ENCODE measurements at places on chromosomes 1 and 21.

DNA sequence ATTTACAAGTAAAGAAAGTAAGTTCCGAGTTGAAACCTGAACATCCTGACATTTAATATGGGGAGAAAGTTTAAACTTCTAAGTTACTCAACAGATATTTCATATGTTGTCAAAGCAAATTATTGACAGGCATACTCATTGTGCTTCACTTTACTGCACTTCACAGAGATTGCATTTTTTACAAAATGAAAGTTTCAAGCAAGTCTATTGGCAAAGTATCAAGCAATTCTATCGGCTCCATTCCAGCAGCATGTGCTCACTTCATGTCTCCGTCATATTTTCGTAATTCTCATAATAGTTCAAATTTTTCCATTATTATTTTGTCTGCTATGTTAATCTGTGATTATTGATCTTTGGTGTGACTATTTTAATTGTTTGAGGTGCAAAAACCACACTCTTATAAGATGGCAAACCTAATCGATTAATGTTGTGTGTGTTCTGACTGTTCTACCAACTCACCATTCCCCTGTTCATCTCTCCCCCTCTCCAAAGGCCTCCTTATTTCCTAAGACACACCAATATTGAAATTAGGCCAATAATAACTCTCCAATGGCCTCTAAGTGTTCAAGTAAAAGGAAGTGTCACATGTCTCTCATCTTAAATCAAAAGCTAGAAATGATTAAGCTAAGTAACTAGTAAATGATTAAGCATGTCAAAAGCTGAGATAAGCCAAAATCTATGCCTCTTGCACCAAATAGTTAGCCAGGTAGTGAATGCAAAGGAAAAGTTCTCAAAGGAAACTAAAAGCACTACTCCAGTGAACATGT, 68.2 kb upstream of the BCL9 start:
- DNase-seq: no peak

DNA sequence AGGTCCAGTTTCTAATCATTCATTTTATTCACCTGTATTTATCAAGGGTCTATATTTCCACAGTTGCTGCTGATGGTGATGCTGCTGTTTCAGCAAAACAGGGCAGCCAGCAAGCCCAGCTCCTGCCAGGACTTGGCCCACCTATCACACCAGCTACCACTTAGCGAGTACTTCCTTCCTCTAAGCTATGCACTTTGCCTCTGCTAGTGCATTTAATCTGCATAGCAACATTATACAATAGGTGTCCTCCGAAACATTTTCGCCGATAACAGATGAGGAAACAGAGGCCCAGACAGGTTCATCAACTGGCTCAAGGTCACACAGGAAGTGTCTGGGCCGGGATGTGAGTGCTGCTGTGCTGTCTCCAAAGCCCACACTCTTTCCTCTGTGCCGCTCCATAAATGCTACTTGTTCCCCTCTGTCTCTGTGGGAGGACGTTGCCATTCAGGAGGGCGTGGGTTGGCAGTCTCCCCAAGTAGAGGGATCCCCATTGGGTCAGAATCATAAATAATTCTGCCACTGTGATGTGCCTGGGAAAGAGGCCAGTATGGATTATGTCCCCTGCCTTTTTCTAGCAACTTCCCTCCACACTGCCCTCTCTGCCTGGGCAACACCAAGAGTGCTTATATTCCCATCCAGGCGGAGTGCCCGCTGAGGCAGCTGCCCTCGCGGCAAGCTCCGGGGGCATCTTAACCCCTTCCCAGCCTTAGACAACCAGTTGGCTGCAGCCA, 9.4 kb upstream of the PLEKHA6 start:
- DNase-seq: no peak

DNA sequence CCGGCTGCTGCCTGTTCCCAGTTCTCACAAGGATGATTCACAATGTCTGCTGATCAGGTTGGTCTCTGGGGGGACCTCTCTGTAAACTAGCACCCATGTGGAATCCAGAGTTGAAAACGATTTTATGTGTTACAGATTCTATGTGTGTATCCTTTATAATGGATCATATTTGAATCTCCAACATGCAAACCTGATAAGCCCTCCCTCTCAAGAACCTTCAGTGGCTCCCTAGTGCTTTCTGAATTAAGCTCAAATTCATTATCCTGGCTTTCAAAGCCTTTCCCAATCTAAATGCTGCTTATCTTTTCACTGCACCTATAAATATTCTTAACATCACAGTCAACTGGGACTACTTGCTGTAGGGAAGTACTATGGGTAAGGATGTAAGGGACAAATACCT, 166.8 kb upstream of the USP24 start:
- no peak for DNase-seq

GRCh38 chr1:92446546-92446945, 40.2 kb downstream of the GFI1 start:
- no peak for DNase-seq

Data from mucosa of gallbladder (tissue), 1 donor.